ENCODE measurements at places on chromosomes 2 and 18.

- DNase-seq = no peak
These were observed 1144.1 kb downstream of the CNTNAP5 start for GRCh38 chr2:125169022-125169763.

- no peak for DNase-seq
These were observed 156.4 kb downstream of the AQP4 start for GRCh38 chr18:26708806-26709716.

GRCh38 chr2:176844461-176844860 is 368.1 kb upstream of the HNRNPA3 start:
- no peak for DNase-seq

DNA sequence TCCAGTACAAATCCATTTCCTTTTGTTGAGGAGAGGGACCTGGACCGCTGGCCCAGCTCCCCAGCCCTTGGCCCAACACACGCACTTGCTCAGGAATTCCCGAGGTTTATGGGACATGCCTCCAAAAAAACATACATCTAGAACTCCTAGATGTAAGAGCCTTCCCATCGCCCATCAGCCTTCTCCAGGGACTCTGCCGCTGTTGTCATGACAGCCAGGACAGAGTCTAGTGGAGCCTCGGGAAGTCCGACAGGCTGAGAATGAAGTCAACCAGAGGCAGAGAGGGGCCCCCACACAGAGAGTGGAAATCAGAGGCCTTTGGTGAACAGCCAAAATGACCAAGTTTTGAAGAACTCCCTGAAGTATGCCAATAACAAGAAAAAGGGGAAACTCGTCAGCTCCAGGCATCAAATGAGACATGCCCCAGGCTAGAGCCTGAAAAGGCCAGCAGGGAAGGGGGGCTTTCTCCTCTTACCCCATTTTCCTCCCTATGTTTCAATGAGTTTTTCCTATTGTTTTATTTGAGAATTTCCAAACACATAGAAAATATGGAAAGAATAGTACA is 43.2 kb upstream of the CAB39 start:
- no peak for DNase-seq

DNA sequence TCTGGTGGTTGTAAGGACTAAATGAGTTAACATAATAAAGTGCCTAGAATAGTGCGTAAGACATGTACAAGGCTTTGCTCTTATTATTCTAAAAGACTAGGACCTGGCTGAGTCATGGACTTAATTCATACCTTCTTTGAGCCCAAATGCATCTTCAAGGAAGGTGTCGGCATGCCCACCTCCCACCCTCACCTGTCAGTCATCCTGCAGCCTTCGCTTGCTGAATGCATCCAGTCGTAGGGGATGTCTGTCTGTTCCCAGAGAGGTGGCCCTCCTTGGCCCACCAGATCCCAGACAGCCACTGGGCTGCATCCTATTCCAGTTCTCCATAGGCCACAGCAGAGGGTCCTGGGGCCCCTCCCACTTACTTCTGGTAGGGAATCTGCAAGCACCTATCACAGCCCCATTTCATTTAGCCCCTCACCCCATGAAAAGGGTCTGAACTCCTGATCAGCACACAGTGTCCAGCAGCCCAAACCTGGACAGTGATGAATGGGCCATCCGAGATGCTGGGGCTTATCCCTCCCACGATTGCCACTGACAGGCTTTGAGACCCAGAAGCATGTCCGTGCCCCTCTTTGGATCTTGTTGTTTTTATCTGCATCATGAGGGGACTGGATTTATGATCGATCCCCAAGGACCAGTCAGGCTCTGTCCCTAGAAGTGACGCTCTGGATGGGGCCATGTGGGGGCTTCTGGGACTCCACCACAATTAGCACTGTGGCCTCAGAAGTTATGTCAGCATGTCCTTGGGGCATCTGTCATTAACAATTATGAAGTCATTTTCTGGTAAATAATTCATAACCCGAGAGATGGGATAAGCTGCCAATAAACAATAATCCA is 101.1 kb downstream of the KLHL29 start:
- DNase-seq = no peak

- DNase-seq = no peak
These were observed 15.0 kb upstream of the HTR2B start for GRCh38 chr2:231139796-231140195.

DNA sequence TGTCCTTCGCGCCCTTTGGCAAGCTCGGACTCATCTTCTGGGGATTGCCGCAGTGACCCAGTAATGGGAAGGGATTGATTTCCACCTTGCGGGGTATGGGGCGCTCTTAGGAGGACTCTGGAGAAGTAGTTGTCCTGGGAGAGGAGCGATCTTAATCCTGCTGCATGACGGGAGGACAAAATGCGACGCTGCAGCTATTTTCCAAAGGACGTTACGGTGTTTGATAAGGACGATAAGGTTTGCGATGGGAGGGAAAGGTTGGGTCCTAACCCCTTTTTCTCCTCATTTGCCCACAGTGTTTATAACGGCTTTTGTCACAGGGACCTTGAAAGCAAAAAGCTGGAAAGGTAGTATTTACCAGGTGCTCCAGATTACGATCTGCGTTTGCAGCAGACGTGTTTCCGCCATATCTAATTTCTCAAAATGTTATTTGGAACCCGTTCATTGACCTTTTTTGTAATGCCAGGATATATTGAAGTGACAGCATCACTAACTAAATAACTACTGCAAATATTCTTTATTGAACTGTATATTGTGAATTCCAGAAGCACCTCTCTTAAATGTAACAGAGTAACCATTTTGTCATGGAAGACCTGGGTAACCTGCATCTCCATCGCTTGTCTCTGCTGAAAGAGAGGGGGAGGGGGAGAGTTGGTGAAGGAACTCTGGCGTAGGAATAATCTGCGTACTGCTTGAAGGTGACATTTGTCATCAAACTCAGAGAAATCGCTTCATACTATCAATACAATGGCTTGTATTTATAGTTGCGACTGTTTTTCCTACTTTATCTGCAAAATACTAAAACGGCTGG is 590 bp downstream of the MDH1 start:
- no peak for DNase-seq

DNA sequence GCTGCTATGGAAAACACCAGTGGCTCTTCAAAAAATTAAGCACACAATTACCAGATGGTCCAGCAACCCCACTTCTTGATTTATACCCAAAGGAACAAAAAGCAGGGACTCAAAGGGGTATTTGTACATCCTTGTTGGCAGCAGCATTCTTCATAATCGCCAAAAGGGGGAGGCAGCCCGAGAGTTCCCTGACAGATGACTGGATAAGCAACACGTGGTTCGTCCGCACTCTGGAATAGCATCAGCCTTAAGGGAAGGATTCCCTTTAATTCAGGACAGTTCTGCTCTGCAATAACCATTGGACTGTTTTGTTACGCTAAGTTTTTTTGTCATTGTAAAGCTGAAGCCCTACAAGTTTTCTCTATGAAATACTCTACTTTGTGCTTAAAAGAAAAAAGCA is 76.7 kb upstream of the TWIST2 start:
- DNase-seq = no peak

DNA sequence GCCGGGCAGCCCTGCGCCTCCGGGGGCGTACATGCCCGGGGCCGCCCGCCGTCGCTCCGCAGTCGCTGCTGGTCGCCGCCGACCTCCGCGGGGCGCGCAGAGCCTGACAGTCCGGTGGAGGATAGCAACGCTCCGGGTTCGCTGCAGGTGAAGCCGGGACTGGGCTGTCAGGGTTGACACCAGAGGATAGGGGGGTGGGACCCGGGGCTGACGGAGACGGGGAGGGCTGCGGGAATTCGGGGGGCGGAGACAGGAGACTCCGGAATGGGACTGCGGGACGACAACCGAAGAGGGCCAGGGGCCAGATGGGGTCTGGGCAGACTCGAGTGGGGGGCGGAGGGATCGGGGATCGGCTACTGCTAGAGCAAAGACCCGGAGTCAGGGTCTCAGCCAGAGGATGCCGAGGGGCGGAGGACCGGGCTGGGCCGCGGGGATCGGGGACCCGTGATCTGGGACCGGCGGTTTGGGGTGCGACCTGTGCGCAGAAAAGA is 403 bp downstream of the TMEM127 start:
- DNase-seq = peak; percentile 23

DNA sequence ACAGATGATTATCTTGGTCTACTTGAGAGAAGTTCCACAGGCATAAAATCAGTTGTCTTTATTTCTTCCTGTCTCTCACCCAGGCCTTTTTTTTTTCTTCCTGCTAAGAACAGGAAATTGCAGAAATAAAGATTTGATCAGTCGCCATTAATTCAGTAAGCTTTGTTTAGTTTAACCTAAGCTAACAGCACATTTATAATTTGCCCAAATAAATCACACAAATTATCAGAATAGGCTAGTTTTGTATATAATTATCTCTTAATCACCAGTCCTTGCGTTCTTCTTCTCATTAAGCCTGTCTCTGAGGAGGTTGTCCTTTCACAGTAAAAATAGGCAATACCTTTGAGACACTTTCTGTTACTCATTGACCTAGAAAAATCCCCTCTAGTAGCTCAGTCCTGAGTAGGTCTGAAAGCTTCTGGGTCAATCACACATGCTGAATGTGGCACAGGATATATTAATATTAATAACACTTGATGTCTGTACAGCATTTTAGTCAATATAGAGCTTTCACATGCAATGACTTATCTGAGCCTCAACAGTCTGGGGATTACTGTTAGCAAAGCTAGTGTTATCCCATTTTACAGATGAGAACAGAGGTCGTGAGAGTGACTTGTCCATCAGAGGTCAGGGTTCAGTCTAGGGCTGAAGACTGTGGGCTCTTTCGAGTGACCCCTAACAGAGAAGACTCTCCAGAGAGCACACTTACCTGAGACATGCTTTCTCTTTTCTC is 11.2 kb upstream of the STK17B start:
- no peak for DNase-seq

GRCh38 chr2:183490914-183491313 is 366.7 kb downstream of the NUP35 start:
- no peak for DNase-seq

DNA sequence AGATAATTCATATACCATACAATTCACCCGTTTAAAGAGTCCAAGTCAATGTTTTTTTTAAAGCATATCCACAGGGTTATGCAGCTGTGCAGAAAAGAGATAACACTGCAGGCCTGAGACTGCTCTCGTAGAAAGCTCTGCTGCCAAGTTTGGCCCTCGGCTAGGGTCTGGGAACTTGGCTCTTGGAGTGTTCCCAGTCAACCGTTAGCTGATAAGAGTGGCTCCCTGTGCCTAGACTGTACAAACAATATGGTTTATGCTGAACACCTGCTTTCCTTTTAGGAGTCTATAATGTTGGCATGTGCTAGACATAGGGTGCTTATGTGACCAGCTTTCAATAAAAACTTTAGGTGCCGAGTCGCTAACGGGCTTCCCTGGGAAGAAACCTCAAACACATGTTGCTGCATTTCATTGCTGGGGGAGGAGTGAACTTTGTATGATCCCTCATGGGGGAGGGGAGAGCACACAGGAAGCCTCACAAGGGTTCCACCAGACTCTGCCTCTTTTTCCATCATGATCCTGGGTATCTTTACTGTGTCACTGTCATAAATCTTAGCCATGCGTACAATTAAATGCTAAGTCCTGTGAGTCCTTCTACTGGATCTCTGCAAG is 34.7 kb downstream of the RFX8 start:
- no peak for DNase-seq

GRCh38 chr2:80889009-80889408 is 584.5 kb upstream of the LRRTM1 start:
- no peak for DNase-seq

DNA sequence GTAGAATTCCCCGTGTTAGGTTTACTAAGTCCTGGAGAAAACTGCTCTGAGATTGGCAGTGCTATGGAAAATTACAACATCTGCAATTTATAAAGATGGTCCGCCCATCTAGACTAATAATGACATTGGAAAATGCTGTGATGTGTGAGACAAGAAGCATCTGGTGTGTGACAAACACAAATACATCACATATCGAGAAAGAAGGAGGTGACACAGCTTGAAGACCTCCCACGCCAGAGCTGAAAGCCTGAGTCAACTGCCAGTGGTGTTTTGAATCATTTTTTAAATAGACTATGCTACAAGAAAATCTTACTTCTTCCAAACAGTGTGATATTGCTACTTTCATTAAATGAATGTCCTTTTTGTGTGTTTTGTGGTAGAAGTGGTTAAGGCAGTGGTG is 8.6 kb upstream of the ANO7 start:
- DNase-seq = peak; percentile 8

- no peak for DNase-seq
These were observed 23.4 kb downstream of the HNRNPA3 start for GRCh38 chr2:177235855-177236437.

- DNase-seq = no peak
These were observed 57.6 kb upstream of the STK17B start for GRCh38 chr2:196229013-196229412.

DNA sequence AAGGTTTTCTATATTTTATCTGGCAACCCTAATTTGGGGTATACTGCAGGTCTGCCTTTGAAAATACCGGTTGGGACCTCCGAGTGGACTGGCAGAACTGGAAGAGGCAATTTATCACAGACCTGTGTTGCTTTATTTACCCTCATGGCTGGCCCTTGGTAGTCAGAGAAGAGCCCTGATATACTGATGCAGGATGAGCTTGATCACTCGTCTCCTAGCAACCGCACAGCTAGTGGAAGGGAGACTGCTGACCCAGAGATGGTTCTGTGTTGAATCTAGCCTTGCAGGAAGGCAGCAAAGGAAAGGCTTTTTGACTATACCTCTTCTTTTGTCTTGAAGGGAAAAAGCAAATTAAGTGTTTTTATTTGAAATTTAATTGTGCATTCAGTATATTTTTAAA is 154.7 kb downstream of the EML6 start:
- no peak for DNase-seq

Measured in activated T-cell treated with anti-CD3 and anti-CD28 coated beads for 24 hours (primary cell).